ENCODE measurements at places on chromosomes 2 and 18.

DNA sequence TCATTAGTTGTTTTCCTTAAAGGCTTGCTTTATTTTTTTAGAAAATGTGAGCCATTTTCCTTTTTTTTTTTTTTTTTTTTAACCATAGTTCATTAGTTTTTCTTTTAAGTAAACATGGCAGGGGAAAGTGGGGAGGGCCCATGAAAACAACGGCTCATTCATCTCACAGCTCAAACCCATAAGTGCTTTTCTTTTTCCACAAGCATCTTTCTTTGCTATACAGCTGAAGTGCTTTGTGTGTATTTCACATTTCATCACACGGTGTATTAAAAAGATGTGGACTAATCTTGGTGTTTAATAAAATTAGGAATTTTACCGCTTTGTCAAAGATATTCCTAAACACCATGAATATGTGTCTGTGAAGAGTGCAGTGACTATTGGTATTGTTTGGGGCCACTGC, 41.6 kb downstream of the RHBDD1 start:
- no peaks in the 10 kb centered on the region for H3K27me3 ChIP-seq
- H3K27ac ChIP-seq, result no peak overlapping the region
- no peaks in the 10 kb centered on the region for H3K4me1 ChIP-seq
- H3K36me3 ChIP-seq, result no peaks in the 10 kb centered on the region
- no peak for DNase-seq
- no peak overlapping the region for H3K4me3 ChIP-seq

DNA sequence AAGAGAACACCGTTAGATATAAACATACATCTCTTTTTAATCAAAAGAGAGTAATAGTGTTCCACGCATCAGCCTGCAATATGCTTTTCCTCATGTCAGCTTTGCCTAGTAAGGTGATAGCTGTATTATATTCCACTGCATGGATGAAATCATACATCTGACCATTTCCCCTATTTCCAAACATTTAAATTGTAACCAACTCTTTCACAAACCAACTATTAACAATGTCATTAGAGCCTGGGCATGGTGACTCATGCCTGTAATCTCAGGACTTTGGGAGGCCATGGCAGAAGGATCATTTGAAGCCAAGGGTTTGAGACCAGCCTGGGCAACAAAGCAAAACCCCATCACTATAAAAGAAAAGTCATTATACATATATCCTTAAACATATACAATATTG, 284.8 kb downstream of the BCL11A start:
- no peak for DNase-seq
- no peaks in the 10 kb centered on the region for H3K27me3 ChIP-seq
- H3K4me1 ChIP-seq, result no peaks in the 10 kb centered on the region
- H3K27ac ChIP-seq, result no peak overlapping the region
- H3K4me3 ChIP-seq, result no peak overlapping the region

GRCh38 chr2:120461092-120461491, 115.2 kb downstream of the INHBB start:
- no peak overlapping the region for H3K4me3 ChIP-seq
- no peak for DNase-seq
- H3K36me3 ChIP-seq, result no peaks in the 10 kb centered on the region
- H3K27ac ChIP-seq, result no peak overlapping the region

DNA sequence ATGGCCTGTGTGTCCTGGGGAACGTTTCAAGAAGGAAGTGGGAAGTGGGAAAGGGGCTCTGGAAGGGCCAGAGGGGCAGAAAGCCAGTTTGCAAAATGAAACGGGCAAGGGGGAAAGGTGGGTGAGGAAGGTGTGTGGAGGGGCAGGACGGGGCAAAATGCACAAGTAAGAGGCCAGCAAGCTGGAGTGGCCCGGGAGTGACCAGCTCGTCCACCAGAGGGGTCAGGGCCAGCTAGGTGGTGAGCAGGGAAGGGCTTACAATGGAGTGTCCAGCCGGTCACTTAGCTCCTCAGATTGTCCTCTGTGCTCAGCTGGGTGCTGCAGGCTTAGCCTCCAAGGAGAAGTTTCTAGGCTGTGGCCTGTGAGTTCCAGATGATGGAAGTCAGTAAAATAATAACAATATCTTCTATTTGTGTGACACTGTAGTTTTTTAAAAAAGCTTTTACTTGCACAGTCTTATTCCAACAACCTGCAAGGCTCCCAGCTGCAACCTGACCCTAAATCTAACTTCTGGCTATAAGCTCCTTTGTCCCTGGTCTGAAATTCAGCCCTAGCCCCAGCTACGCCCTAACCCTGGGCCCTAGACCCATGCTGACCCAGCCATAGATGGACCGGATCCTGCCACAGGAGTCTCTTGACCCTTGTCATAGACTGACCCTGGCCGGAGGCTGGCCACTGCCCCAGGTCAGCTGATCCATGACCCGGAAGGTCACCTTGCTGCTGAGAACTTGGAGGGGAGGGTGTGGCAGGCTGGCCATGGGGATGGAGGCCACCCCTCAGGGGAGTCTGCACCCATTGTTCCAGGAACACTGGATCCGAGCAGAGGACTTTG, 29.2 kb downstream of the MYO7B start:
- DNase-seq, result no peak
- H3K27ac ChIP-seq, result no peak overlapping the region
- H3K36me3 ChIP-seq, result no peaks in the 10 kb centered on the region
- H3K4me1 ChIP-seq, result no peaks in the 10 kb centered on the region

Data from esophagus squamous epithelium (tissue), 5 donors.